Hepatocyte (in vitro differentiated cells): ENCODE measurements at places on chromosomes 2 and 18.

GRCh38 chr2:197599285-197599965 is 76.0 kb downstream of the RFTN2 start:
- DNase-seq, result peak; percentile 34

GRCh38 chr18:76679945-76680344 is 142.4 kb upstream of the ZNF236 start:
- DNase-seq, result no peak

- no peak for DNase-seq
Measured at GRCh38 chr2:235852526-235852920, 315.7 kb downstream of the GBX2 start.

DNA sequence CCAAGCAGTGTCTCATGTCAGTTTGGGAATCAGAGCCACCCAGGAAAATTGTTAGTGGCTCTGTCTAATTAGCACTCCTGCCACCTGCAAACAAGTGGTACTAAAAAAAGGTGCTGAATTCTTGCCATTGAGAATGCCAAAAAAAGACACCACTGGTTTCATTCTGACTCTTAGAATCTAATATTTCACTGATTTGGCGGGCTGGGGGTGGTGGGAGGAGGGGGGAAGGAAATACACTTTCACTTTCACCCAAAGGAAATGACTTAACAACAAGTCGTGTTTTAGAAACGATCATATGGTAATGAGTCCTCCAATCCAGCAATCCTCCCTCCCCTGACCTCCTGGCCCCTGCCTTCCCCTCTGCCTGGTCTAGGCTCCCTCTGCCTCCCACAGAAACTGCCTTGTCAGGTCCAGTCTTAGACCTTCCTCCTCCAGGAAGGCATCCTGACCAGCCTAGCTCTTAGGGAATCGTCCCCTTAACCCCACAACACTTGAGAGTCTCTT is 4.4 kb upstream of the KLHL29 start:
- DNase-seq, result no peak

GRCh38 chr2:201971531-201972228 is 62.0 kb upstream of the FZD7 start:
- no peak for DNase-seq

- no peak for DNase-seq
Measured at GRCh38 chr2:201628545-201628944, 14.8 kb downstream of the TMEM237 start.

DNA sequence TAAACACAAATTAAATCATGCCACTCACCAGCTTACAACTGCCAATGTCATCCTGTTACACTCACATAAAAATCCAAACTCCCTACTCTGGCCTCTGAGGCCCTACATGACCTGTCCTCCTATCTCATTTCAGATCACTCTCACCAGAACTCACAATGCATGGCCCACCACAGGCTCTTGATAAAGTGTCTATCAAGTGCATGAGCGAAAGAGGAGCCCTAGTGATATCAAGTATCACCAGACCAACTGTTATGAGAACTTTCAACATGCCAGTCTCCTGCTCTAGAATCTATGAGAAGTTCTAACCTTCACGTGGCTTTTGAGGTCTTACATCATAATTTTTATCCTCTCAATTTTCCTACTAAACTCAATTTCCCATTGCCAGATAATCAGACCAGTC is 76.4 kb upstream of the CD226 start:
- no peak for DNase-seq

DNA sequence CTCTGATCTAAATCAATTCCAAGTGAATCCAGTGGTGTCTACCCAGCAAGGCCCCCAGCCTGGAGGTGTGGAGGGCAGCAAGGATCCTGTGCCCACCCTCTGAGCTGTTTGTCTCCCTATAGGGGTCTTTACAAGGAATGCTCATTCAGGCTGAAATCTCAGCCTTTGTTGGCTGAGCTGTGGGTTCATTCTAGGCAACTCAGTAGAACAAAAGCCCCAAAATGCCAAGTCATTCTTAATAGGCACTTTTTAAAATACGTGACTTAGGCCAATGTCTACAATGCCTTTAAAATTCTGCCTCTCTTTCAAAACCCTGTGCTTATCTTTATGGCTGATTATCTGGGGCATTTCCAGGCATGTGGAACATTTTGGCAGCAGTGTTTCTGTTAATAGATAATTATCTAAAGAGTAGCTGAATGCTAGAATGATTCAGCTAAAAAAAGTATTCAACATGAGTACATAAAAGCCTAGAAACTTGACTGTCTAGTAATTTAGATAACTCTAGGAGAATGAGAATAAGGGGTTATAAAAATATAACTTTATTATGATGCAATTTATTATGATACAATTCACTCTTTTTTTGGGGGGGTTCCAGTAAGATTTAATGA is 7.4 kb downstream of the UGT1A6 start:
- peak; percentile 42 for DNase-seq

GRCh38 chr2:235268535-235268934 is 225.3 kb upstream of the AGAP1 start:
- DNase-seq, result no peak

DNA sequence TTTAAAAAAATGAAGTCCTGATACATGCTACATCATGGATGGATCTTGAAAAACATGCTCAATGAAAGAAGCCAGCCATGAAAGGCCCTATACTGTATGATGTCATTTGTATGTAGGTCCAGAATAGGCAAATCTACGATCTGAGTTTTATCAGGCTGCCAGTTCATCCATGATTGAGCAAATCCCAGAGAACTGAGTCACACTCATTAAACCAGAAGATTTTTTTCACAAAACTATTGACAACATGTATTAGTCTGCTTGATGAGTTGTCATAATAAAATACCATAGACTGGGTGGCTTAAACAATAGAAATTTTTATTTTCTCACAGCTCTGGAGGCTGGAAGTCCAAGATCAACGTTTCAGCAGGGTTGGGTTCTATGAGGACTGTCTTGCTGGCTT is 130.7 kb downstream of the MREG start:
- no peak for DNase-seq

DNA sequence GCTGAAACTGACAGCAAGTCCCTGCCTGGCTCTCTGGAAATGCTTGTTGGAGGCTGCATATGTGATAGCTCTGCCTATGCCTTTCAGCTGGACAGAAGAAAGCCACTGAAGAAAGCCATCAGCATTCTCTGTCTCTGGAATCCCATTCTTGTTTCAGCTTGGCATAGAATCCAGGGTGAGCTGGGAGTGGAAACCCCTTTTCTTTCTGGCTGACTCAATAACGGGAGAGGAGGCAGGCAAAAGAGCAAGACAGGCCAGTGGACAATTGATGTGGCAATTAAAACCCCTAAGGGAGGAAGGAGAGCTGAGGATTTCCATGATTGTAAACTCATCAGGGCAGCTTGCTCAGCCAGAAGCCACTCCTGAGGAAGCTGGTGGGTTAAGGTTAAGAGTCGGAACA is 208.1 kb downstream of the CLIP4 start:
- no peak for DNase-seq

DNA sequence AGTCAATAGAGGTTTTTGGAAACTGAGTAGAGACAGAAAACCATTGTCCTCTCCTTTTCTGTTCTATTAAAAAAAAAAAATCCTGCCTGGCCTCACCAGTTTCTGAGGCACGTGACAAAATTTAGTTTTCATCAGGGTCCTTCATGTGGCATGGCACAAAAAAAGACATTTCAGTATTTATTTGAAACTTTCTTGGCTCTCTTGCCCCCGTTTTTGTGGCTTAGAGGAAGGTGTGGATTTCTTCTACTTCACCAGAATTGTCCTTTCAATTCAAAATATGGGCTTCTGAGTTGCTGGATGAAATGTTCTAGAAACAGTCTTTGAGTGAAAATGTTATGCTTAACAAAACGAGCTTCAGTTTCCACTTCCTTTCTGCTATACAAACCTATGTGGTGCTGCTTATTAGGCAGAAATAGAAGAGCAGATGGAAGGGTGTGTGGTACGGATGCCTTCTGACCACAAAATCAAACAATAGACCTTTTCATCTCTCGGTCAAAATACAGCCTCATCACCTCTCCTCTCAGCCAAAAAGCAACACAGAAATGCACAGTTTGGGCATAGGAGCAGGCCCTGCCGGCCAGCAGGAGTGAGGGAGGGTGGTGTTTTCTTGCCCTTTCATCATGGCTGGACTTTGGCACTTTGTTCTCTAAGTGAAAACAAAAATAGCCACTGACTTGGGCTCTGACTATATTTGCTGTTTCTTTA is 89.2 kb downstream of the SH3RF3 start:
- DNase-seq, result no peak

DNA sequence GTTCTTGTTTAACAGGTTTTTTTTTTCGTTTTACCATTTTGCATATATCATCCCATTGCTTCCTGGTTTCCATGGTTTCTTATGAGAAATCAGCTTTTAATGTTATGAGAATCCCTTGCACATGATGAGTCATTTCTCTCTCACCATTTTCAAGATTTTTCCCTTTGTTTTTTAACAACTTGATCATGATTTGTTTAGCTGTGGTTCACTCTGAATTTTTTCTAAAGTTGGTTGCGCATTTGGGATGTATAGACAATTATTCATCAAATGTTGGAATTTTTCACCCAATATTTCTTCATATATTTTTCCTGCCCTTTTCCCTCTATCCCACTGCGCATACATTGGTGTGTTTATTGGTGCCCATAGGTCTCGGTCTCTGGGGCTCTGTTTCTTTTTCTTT is 42.4 kb upstream of the BIN1 start:
- DNase-seq, result no peak

DNA sequence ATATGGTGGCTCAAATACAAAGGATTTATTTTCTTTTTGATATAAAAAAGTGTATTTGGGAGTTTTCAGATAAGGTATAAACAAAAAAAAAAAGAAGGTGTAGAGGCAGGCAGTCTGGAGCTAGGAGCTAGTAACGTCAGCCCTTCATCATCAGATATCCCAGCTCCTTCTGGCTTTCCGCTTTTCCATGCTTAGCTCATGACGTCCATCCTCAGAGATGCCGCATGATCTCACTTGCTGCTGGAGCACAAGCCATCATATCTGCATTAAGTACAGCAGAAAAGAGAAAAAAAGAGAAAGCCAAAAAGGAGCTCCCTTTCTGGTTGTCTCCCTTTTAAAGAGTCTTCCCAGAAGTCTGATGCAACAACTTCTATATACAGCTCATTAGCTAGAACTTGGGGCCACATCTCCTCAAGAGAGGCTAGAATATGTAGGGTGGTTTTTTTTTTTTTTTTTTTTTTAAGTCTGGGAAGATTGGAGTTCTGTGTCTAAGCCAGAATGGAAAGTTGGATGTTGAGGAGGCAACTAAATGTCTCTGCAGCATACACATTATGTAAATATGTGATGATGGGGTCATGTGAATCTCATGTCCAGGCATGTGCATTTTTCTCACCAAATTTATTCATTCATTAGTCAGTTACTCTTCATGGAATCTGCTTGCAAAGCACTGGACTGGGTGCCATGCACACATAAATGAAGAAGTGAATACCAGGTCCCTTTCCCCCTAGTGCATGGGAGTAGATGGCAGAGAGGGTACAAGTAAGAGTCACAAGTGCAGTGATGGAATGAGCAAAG is 52.3 kb downstream of the DDX1 start:
- DNase-seq, result no peak

DNA sequence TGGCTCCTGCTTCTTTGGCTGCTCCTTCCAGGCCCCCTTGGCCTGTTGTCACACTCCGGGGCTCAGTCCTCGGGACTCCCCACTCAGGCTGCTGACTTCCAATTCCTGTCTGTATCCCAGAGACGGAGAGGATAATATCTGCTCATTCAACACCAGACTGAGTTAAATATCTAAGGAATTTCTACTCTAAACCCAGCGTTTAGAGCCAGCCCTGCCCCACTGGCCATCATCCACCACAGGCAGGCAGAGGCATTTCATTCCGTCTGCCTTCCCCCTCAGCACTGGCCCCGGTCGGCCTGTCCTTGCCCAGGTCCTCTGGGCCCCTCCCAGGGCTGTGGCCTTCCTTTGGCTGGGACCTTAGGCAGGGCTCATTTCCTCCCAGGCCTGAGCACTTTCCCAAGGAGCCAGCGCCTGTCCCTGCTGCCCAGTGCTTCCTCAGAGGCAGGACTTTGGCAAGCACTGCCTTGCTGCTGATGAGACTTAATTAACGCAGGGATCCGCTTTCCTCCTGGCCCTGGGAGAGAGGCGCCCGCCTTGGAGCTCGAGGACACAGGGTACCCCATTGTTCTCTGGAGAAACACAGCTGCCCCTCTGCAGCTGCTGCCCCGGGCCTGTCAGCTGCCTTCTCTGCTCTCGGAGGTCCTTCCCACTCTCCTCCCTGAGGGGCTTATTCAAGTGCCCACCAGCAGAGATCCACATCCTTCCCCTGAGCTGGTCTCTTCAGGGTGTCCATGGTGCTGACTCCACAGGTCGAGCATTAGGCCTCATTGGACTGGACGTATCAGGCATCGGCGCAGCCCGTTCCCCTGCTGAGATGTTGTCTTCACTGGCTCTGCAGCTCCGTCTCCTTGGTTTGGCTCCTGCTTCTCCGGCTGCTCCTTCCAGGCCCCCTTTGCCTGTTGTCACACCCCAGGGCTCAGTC is 42.8 kb downstream of the ATOH8 start:
- DNase-seq, result no peak

GRCh38 chr2:9392898-9393765 is 30.2 kb downstream of the ITGB1BP1 start:
- DNase-seq, result no peak

GRCh38 chr2:17615728-17616351 is 75.3 kb downstream of the VSNL1 start:
- no peak for DNase-seq

GRCh38 chr2:232400256-232401015 is 6.2 kb upstream of the ALPG start:
- DNase-seq, result no peak

DNA sequence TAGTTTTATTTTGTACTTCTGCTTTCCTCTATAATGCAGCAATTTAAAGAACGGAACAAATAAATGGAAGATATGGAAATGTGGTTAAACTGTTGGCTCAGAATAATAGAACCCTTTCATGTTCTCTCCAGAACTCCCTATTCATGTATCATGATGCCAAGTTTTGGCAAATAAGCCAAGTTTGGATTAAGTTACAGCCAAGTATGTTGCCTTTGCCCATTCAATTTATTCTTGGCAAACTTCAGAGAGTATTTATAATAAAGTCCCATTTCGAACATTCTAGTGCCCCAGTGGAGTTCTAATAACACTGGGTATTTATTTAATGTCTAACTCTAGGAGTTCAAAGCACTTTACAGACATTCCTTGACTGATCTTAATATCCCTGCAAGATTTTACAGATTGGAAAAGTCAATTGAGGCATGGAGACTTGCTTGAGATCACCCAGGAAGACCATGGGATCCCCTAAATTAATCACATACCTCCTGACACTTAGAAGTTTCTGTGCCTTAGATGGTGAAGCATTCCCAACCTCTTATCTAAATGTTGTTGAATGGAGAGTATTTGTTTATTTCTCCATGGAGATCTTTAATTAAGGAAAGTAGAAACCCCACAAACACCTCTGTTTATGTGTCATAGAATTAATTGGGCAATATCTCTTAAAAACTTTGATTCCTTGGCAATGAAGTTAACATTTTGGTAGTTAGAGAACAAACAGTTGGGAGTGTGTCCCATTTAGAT is 106.7 kb downstream of the ACKR3 start:
- no peak for DNase-seq

- DNase-seq, result no peak
Measured at GRCh38 chr2:20049637-20050036, 1.8 kb downstream of the LAPTM4A start.

GRCh38 chr2:37324536-37324785 is 172 bp downstream of the PRKD3 start:
- peak; percentile 93 for DNase-seq
